Fibroblast of the aortic adventitia (primary cell): ENCODE measurements at places on chromosomes 4 and X.

GRCh38 chr4:178320003-178320402 is 877.8 kb upstream of the AGA start:
- DNase-seq = no peak

GRCh38 chr4:7411896-7412553 is 22.7 kb downstream of the PSAPL1 start:
- DNase-seq = no peak

GRCh38 chr4:42302348-42302747 is 94.9 kb upstream of the SHISA3 start:
- peak; percentile 44 for DNase-seq

DNA sequence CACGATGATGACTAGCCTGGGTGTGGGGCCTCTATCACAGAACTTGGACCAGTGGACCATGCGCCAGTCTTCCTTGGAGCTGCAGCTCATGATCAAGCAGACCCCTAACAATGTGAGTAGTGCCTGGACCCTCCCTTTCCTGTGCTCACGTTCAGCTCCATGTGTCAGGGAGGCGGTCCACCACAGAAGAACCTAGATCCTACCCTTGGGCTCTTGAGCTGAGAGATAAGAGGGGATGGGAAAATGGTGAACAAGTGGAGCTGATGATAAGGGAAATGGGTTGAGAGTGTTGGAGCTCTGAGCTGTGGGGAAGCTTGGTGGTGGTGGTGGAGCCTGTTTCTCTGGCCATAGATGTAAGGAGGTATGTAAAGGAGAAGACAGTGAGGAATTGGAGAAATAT is 13.1 kb downstream of the MED12 start:
- DNase-seq = no peak
